Purkinje cell (primary cell): ENCODE measurements at places on chromosomes 2 and 18. TPM values are rescaled to one million over a fixed set of nuclear protein-coding genes. Genes with fewer than 3 reads are reported as not detected.

Gene AQP4
- 28.2 and 71.7 TPM in 2 replicates for polyA plus RNA-seq

Gene COL6A3
- polyA plus RNA-seq = 0.03 TPM in 1 of 2 replicates, not detected in the other

Gene CNOT9
- polyA plus RNA-seq = 29.0 and 29.2 TPM in 2 replicates

Gene PTH2R
- 1.2 TPM in 1 of 2 replicates, not detected in the other for polyA plus RNA-seq

Gene MYO5B
- 0.17 and 0.38 TPM in 2 replicates for polyA plus RNA-seq

Gene POTEI
- polyA plus RNA-seq = 0.67 TPM in 1 of 2 replicates, not detected in the other

Gene CLHC1
- 3.0 and 9.3 TPM in 2 replicates for polyA plus RNA-seq

Gene MGAT4A
- 98.7 and 117 TPM in 2 replicates for polyA plus RNA-seq

Gene CENPA
- polyA plus RNA-seq = 0.66 TPM in 1 of 2 replicates, not detected in the other

Gene CHST9
- polyA plus RNA-seq = 0.46 TPM in 1 of 2 replicates, not detected in the other
